Neural progenitor cell (in vitro differentiated cells): ENCODE measurements at places on chromosomes 1 and 21.

GRCh38 chr1:116106646-116107045 lies 4.6 kb upstream of the MAB21L3 start:
- H3K27ac ChIP-seq, result no peak overlapping the region
- no peaks in the 10 kb centered on the region for H3K4me1 ChIP-seq
- no peaks in the 10 kb centered on the region for H3K27me3 ChIP-seq
- H3K36me3 ChIP-seq, result no peaks in the 10 kb centered on the region
- H3K4me3 ChIP-seq, result no peak overlapping the region
- DNase-seq, result no peak

- no peak for DNase-seq
- H3K27ac ChIP-seq, result no peak overlapping the region
- H3K36me3 ChIP-seq, result no peaks in the 10 kb centered on the region
- H3K27me3 ChIP-seq, result no peaks in the 10 kb centered on the region
Measured at GRCh38 chr1:183262628-183263200, 76.7 kb downstream of the LAMC2 start.

- no peaks in the 10 kb centered on the region for H3K27me3 ChIP-seq
- DNase-seq, result no peak
- no peak overlapping the region for H3K4me3 ChIP-seq
- H3K36me3 ChIP-seq, result no peaks in the 10 kb centered on the region
- H3K27ac ChIP-seq, result no peak overlapping the region
Measured at GRCh38 chr1:68307378-68307787, 75.1 kb upstream of the WLS start.

- peak; percentile 78 for DNase-seq
- H3K4me3 ChIP-seq, result no peak overlapping the region
- no peaks in the 10 kb centered on the region for H3K36me3 ChIP-seq
- no peak overlapping the region for H3K27ac ChIP-seq
- H3K27me3 ChIP-seq, result peaks cover 83% of the 10 kb centered on the region
Measured at GRCh38 chr1:47449822-47450552, 12.1 kb downstream of the FOXD2 start.
